CD8-positive, alpha-beta memory T cell (primary cell): ENCODE measurements at places on chromosomes 1 and 21. TPM values are rescaled to one million over a fixed set of nuclear protein-coding genes. Genes with fewer than 3 reads are reported as not detected.

SSBP3 gene
- polyA plus RNA-seq = 17.6 TPM

ZMPSTE24 gene
- 32.5 TPM for polyA plus RNA-seq

CATSPERE gene
- polyA plus RNA-seq = 0.64 TPM

MIER1 gene
- polyA plus RNA-seq = 38.6 TPM

DNA sequence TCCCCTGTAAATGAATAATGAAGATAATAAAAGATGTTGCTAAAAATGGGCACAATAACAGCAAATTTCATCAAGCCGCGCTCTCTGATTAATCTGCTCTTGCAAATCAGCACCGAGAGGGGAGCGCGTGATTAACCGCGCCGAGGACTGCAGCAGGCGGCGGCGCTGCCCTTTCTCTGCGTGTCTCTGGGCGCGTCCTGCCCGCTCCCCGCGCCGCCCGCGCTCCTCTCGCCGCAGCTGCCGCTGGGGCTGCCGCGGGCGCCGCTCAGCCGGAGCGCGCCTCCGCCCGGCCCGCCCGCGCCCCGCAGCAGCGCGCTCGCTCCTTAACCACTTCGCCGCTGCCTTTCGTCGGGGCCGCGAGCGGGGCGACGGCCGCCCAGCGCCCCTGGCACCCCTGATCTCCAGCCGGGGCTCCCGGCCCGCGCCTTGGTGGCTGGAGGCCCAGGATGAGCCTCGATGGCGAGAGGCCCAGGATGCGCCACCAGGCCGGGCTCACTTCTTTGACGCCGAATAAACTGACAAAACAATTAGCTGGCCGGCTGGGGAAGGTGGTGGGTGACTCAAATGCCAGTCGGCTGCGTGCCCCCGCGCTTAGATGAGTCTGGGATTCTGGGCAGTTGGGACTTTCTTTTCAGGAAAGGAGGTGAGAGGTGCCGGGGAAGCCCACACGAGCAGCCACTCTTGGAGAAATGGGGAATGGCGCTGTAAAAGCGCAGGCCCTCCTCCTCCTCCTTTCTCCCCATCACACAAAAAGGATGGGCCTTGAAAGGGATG, 221.4 kb upstream of the PKN2 start:
- no peak for DNase-seq

GRCh38 chr1:59697150-59697800, 117.5 kb upstream of the HOOK1 start:
- no peak for DNase-seq
